ENCODE measurements at places on chromosomes 1 and 21. TPM values are rescaled to one million over a fixed set of nuclear protein-coding genes. Genes with fewer than 3 reads are reported as not detected.

The KRTAP13-4 gene
- not detected for total RNA-seq

The CFHR1 gene
- total RNA-seq, result not detected

- no peak overlapping the region for H3K4me3 ChIP-seq
- no peak for DNase-seq
- no peaks in the 10 kb centered on the region for H3K36me3 ChIP-seq
- H3K27me3 ChIP-seq, result no peaks in the 10 kb centered on the region
Observed at GRCh38 chr1:107000902-107001301, 55.6 kb upstream of the PRMT6 start.

- peaks cover 9% of the 10 kb centered on the region for H3K4me1 ChIP-seq
- peaks cover 51% of the 10 kb centered on the region for H3K27me3 ChIP-seq
- H3K4me3 ChIP-seq, result no peak overlapping the region
Observed at GRCh38 chr1:206766251-206766856, 4.2 kb upstream of the IL19 start.

- no peak overlapping the region for H3K4me3 ChIP-seq
- no peak overlapping the region for H3K27ac ChIP-seq
- peaks cover 8% of the 10 kb centered on the region for H3K4me1 ChIP-seq
- H3K27me3 ChIP-seq, result peaks cover 20% of the 10 kb centered on the region
- no peaks in the 10 kb centered on the region for H3K36me3 ChIP-seq
Observed at GRCh38 chr21:46066591-46067331, 31.2 kb upstream of the COL6A2 start.

DNA sequence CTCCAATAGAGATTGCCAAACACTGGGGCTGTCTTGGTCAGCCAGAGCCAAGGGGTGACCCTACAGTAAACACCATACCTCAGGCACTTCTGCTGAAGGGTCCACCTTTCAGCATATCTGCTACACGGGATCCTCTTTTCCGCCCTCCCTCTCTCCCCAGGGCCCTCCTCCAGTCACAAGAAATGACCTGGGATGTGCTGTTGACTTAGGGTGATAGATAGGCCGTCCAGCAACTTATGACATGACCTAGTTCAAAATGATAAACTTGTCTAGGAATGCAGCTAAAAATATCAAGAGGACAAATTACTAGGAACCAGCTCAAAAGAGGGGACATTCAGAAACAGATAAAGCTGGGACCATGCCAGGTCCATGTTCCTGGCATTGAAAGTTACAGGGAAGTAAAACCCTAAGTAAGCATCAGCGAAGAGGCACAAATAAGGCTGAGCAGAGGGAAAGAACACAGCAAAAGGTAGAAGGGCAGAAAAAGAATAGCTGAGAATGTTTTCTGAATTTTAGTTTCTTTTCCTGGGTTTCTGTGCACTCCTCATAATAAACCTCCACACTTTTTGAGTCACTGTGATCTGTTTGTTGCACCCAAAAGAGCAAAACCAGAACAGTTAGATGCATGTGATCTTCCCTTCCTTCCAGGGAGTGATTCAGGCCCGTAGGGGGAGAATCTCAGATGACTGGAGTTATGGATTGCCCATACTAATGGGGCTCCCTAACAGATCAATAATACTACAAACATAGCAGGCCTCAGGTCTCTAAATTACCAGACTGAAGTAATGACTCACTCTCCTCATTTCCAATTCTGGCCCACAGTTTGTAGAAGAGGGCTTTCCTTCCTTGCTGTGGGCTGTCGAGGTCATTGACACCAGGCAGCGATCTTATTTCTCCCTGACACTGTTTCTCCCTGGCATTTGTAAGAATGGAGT is 48.9 kb upstream of the F3 start:
- H3K4me1 ChIP-seq, result peaks cover 24% of the 10 kb centered on the region
- H3K27me3 ChIP-seq, result no peaks in the 10 kb centered on the region
- H3K27ac ChIP-seq, result no peak overlapping the region
- DNase-seq, result no peak

DNA sequence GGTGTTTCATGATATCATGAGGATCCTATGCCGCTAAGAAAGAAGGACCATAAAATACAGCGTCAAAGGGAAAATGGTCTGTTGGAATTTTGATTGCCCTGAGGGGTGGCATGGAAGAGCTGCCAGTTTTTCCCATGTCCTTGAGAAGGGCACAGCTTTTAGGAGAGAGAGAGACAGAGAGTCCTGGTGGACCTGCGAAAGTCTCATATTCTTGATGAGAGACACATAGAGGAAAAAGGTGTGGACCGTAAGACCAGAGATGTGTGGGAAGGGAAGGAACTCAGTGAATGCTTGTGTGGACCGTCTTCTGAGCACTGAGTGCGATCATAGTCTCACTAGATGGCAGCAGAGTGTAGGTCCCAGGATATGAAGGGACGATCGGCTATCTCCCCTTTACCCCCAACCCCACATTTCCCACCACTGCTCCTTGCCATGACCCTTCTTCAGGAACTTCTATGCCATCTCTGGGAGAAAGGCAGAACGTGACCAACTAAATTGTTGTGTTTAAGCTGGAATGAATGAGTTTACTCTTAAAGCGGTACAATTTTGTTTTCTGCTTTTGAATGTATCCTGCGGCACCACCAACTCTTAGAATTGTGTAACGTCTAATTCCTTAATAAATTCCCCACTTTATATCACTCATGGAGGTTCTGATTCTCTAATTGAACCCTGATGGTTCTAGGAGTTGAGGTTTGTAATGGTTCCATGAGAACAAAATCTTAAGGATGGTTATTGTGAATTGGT is 117.7 kb downstream of the CTH start:
- no peak overlapping the region for H3K4me3 ChIP-seq
- peaks cover 8% of the 10 kb centered on the region for H3K4me1 ChIP-seq
- H3K27ac ChIP-seq, result no peak overlapping the region
- DNase-seq, result peak; percentile 30

DNA sequence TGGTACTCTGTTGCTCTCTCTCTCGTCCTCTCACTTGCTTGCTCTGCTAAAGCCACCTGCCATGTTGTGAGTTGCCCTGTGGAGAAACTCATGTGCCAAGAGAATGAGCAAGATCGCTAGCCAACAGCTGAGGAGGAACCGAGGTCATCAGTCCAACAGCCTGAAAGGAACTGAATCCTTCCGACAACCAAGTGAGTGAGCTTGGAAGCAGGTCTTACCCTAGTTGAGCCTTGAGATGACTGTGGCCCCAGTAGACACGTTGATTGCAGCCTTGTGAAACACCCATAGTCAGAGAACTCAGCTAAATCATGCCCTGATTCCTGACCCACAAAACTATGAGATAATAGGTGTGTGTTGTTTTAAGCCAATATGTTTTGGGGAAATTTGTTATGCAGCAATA is 48.1 kb upstream of the BACH1 start:
- no peaks in the 10 kb centered on the region for H3K27me3 ChIP-seq
- no peaks in the 10 kb centered on the region for H3K36me3 ChIP-seq
- no peak overlapping the region for H3K4me3 ChIP-seq

DNA sequence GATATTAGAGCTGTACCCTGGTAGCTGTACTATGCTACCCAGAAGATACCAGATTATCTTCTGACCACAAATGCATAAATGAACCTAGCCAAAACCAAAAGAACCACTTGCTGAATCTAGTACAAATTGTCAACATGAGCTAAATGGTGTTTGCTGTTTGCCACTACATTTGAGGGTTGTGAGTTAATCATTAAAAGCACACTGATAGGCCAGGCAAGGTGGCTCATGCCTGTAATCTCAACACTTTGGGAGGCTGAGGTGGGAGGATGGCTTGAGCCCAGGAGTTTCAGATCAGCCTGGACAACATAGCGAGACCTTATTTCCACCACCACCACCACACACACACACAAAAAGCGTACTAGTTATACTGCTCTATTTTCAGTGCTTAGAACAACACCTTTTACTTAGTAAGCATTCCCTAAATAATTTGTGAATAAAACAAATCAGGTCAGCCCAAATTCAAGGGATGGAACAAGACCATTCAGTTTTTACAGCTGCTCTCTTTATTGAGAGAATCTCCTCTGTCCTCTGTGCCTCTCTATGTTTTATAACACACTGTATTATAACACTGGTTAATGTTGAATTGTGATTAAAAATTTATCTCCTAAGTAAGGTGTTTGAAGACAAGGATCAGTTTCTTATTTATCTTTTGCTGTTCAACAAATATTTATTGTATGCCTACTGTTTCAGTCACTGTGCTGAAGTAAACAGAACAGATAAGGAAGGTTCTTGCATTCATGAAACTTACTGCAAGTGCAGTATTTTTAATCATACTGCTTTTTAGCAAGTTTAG is 44.0 kb downstream of the MAGI3 start:
- H3K36me3 ChIP-seq, result no peaks in the 10 kb centered on the region
- no peak for DNase-seq
- H3K27ac ChIP-seq, result no peak overlapping the region
- peaks cover 29% of the 10 kb centered on the region for H3K4me1 ChIP-seq

Measured in Calu3 (cell line).